NCI-H226 (cell line): ENCODE measurements at places on chromosomes 16 and 17.

GRCh38 chr16:49084628-49085390 is 196.8 kb downstream of the CBLN1 start:
- no peak for DNase-seq

GRCh38 chr17:68927516-68927915 is 27.7 kb downstream of the ABCA8 start:
- DNase-seq, result no peak

GRCh38 chr17:44115585-44116415 is 7.6 kb downstream of the HDAC5 start:
- no peak for DNase-seq

- DNase-seq, result no peak
Observed at GRCh38 chr17:40122999-40123810, 1.4 kb downstream of the MSL1 start.

DNA sequence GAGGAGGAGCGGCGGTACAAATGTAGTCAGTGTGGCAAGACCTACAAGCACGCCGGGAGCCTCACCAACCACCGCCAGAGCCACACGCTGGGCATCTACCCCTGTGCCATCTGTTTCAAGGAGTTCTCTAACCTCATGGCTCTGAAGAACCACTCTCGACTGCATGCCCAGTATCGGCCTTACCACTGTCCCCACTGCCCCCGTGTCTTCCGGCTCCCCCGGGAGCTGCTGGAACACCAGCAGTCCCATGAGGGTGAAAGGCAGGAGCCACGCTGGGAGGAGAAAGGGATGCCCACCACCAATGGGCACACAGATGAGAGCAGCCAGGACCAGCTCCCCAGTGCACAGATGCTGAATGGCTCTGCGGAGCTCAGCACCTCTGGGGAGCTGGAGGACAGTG is 2.8 kb downstream of the ZNF646 start:
- no peak for DNase-seq

DNA sequence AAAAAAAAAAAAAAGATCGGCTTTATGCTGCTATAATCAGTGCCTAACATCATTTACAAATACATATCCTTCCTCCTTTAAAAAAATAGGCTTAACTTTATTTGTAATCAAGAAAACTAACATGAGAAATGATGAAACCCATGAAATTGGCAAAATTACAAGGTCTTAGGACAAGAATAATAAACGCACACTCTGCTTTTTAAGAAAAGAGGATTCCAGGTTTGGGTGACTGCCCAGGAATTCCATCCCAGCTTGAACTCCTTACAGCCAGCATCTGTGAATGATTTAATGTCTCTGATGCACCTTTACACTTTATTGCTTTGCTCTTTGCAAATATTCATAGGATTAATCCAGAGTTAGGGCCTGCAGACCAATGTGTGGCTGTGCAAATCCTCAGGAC is 196.0 kb downstream of the CBLN1 start:
- DNase-seq, result no peak

DNA sequence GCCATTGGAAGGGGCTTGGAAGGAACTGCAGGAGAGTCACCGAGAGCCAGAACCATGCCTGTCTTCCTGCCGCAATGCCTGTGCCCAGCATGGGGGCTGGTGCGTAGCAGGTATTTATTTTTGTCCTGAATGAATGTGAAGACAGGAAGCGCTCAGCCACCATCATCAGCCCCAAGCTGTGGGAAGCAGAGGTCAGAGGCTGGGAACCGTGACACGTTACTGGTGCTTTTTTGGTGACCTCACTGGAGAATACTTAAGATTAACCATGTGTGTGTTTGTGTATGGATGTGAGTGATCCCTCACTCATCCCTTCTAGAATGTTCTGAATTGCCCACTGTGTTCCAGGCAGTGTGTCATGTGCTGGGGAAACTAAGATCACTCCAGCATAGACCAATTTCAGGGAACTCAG is 343.8 kb downstream of the SNX29 start:
- no peak for DNase-seq

DNA sequence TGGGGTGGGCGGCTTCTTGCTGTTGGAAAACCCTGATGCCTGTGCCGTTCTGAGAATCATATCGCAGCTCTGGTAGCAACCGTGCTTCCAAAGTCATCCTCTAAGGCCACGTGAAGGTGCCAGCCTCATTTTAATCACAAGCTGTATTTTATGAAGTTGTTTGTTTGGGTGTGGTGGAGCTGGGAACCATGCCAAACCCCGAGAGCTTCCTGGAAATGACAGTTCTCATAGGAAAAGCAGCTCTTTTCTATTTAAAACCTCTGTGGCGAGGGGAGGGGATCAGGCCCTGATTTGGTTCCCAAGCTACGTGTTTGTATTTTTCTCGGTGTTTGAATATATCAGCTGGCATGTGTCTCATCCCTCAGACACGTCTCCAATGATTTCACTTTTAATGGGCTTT is 21.7 kb downstream of the KNOP1 start:
- peak; percentile 49 for DNase-seq

- DNase-seq, result no peak
Observed at GRCh38 chr16:56994311-56994710, 5.0 kb downstream of the NLRC5 start.

DNA sequence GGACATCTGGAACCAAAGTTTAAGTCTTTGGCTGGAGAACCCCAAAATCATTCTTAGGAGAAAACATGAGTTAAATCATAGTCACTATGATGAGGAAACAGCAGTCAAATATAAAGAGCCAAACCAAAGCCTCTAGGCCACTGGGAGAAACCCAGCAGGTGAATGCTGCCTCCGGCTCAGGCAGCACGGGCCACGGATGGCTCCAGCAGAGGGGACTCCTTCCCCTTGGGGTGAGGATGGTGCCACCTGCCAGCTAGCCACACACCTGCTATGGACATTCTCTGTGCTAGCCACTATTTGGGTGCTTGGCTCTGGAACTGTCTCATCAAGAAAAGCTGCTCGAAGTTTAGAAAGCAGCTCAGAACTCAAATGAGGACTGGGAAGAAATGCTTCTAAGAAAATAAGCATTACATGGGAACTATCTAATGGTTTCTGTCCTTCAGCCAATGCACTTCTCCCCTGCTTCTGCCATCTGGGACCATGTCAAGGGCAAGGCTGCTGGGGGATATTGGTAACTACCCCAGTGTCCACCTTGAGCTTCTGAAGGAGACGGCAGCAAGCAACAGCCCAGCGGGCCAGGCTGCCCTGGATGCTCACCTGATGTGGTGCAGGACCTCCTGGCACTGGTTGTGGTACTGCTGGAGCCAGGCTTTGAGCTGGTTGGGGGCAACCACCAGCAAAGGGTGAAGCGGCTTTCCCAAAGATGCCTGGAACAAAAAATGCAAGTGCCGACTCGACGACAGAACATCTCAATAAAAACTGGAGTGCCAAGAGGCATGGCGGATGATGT is 22.5 kb downstream of the ELAC2 start:
- no peak for DNase-seq

DNA sequence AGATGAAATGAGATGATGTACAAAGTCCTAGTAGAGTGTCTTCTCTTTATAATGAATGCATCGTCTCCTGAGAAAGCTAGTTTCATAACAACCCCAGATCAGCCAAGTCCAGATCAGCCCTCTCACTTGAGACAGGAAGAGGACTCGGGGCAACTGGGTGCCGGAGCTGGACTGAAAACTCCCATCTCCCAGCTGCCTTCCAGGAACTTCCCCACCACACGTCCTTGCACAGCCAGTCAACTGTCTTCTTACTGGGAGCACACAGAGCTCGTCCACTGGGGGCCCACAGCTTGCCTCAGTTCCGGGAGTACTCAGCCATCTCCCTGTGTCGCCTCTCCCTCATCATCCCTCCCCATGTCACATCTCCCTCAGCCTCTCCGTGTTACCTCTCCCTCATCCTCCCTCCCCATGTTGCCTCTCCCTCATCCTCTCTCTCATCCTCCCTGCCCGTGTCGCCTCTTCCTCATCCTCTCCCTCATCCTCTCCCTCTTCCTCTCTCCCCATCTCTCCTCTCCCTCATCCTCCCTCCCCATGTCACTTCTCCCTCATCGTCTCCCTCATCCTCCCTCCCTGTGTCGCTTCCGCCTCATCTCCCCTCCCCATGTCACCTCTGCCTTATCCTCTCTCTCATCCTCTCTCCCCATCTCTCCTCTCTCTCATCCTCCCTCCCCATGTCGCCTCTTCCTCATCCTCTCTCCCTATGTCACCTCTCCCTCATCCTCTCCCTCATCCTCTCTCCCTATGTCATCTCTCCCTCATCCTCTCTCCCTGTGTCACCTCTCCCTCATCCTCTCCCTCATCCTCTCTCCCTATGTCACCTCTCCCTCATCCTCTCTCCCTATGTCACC is 22.4 kb upstream of the KCNH6 start:
- DNase-seq, result no peak

DNA sequence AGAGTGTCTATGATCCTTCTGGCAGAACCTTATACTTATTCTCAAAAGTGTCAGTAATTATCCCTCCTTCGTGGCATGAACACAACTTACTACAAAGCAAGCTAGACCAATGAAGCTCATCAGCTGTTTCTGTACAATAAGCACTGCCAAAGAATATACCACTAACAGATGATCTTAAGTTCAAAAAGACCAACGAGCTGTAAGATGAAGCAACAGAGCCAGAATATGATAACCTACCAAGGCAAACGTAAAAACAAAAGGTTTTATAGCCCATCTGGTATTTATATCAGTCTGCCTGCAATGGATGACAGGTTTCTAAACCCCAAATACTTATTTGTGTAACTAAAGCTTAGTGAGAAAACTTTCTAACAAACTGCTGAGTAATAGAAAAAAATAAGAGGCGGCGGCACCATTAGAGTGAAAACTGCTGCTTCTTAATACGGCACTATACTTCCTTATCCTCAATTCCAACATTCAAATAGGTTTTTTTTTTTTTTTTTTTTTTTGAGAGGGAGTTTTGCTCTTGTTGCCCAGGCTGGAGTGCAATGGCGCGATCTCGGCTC is 22.1 kb downstream of the NME2 start:
- no peak for DNase-seq

GRCh38 chr16:85363881-85364280 is 249.2 kb upstream of the GSE1 start:
- no peak for DNase-seq

GRCh38 chr17:38595892-38596291 is 9.9 kb downstream of the SRCIN1 start:
- DNase-seq, result no peak

DNA sequence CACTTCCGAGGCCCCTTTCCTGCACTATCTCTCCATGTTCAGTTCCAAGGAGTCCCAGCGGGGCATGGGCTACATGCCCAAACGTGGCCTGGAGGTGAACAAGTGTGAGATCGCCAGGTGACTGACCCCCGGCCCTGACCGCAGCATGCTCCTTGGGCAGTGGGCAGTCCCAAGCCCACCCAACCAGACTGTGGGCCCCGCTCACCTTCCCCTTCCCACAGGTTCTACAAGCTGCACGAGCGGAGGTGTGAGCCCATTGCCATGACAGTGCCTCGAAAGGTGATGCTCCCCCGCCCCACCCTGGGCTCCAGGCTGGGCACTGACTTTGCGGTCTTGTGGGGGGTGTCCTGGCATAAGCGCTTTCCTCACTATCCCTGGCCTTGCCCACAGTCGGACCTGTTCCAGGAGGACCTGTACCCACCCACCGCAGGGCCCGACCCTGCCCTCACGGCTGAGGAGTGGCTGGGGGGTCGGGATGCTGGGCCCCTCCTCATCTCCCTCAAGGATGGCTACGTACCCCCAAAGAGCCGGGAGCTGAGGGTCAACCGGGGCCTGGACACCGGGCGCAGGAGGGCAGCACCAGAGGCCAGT is 4.7 kb downstream of the CORO1A start:
- DNase-seq, result no peak

DNA sequence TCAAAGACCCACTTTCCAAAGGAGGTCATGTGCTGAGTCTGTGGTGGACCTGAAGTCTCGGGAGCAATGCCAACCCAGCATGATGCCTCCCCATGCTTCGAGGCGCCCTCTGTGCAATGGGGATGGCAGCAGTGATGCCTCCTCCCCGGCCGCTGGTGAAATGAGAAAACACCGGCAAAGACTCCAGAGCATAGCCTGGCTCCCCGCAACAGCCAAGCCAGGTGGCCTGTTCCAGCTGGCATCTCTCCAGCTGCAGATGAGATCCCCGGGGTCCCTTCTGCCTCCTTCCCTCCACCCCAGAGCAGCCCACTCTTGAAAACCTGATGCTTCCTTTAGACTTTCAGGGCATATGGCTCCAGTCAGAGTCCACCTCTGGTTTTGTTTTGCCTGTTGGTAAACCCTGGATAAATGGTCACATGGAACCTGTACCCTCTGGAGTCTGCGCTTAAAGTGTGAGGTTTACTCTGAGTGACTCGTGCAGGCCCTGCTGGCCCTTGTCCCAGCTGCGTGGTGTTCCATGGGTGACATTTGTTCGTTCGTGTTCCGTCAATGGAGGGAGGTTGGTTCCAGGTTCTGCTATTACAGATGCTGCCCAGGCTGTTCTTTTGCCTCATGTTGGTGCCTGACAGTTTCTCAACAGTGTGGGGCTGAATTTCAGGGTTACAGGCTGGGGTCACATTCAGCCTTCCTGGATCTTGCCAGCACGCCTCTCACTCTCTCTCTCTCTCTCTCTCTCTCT is 181.8 kb upstream of the CIBAR2 start:
- no peak for DNase-seq

DNA sequence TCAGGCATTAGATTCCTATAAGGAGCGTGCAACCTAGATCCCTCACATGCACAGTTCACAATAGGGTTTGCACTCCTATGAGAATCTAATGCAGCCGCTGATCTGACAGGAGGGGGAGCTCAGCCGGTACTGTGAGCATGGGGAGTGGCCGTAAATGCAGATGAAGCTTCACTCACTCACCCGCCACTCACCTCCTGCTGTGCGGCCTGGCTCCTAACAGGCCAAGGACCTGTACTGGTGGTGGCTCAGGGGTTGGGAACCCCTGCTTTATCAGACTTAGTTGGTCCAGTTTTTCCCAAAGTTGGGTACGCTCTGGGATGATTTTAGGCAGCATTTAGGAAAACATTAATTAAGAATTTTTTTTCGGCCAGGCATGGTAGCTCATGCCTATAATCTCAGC is 103.8 kb downstream of the MARF1 start:
- no peak for DNase-seq

- peak; percentile 83 for DNase-seq
Observed at GRCh38 chr16:67269766-67270165, 9.6 kb upstream of the PLEKHG4 start.

- DNase-seq, result peak; percentile 61
Observed at GRCh38 chr16:82043680-82044584, 8.9 kb downstream of the HSD17B2 start.

DNA sequence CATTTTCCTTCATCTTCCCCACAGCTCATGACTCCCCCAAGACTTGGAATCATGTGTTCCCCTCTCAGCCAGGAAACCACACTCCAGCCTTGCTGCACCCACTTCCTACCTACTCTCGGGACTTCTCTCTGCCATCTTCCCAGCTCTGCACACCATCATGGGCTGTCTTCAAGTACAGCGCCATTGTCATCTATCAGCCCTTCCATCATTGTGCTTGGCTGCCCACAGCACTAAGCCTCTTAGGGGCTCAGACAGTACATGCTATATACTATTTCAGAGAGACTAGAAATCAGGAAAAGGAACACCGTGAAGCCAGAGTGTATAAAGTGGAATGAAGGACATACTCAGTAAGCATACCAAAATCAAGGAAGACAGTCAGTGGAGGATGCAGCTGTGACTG is 64.7 kb downstream of the CDH11 start:
- no peak for DNase-seq

- DNase-seq, result no peak
Observed at GRCh38 chr16:89354325-89354724, 136.0 kb downstream of the ANKRD11 start.
